Vagina (tissue), 2 donors: ENCODE measurements at places on chromosomes 2 and 18. TPM values are rescaled to one million over a fixed set of nuclear protein-coding genes. Genes with fewer than 3 reads are reported as not detected.

DNA sequence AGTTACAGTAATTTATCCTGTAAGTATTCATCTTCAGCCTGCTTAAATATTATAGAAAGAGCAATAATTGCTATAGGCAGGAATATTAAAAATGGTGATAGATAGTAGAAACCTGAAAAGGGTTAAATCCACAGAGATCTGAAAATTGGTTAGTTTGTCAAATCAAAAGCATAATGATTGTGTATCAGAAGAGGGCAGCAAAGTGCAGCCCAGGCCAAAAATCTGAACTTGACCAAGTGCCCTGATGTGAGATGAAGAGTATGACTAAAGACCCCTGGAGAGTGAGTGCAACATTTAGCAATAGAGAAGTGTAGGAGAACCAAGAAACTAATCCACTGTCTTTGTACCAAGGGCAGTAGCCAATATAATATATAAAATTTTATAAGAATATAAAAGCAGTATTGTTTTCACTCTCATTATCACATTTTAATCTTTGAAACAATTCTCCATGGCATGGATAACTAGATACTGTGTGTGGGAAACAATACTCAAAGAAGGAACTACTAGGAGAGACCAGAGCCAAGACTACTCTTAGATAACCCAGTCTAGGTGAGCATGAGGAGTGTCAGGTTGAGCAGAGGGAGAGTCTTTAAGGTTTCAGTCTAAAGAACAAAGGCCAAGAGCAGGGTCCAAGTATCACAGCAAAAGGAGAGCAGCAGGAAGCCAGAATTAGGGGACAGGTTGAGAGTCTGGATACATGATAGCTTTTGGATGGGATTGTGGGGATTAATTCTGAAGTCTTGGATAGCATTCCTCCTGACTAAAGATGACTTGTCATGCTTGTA, 148.7 kb downstream of the CALCRL start:
- no peak for DNase-seq

DNA sequence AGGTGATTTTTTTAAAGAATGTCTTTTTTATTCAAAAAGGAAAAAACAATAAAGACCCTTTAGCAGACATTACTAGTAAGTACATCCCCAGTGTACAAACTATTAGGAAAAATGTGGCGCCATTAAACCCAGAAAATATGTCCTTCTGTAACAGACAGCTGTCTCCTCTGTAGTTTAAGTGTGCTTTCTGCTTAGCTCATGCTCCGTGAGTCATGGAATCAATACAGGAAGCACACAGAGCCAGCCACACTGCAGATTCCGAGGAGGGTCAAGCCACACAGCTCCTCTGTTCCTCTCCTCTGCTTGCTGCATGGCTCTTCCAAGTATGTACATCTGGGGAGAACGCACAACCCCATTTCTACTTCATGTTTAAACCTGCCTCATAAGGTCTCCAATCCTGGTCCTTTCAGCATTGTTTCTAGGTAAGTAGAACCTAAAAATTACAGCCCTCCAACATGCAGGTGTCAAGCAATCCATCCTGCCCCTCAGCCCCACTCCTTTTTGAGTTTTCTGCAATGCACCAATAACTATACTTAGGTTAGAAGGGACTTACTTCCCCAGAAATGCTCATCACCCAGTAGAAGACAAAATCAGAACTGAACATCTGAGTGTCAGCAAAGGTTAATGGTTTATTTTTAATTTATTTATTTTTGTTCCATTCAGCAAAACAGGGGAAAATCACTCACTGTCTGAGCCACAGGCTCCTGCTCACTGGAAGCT, 37.5 kb downstream of the ACVR1 start:
- DNase-seq: no peak

RTP5 gene
- total RNA-seq: not detected

GRCh38 chr2:45857867-45858520, 206.5 kb downstream of the PRKCE start:
- DNase-seq: no peak

GRCh38 chr2:149703281-149703680, 115.7 kb upstream of the MMADHC start:
- DNase-seq: no peak
